ENCODE measurements at places on chromosomes 1 and 21. TPM values are rescaled to one million over a fixed set of nuclear protein-coding genes. Genes with fewer than 3 reads are reported as not detected.

DNA sequence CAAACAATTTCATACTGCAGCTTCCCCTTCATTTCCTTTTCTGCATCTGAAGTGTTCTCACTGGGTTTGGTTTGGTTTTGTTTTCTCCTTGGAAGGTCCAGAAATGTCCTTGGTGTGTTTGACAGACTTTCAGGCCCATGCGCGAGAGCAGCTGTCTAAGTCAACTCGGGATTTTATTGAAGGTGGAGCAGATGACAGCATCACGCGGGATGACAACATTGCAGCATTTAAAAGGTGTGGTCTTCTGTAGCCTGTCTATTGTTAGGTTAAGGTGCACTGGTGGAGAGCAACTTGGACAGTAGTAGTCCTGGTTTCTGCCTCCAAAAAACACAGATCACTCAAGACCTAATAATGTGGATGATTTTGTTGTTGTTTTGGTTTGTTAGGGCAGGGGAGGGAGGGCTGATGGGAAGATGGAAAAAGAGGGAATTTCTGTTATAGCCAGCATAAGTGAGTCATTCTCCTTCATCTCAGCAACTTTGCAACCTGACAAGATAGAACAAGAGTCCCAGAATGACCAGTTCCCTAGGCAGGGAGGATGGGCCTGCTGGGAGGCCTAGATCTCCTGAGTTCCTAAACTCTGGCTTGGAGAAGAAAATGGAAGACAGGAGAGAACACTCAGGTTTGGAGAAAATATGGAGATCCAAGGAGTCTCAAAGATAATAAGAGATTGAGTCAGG, 12.5 kb downstream of the HAO2 start:
- H3K36me3 ChIP-seq: no peaks in the 10 kb centered on the region
- no peak overlapping the region for H3K4me3 ChIP-seq
- DNase-seq: no peak

- no peak overlapping the region for H3K27ac ChIP-seq
- no peak for DNase-seq
- no peaks in the 10 kb centered on the region for H3K36me3 ChIP-seq
- no peaks in the 10 kb centered on the region for H3K4me1 ChIP-seq
- H3K27me3 ChIP-seq: no peaks in the 10 kb centered on the region
Observed at GRCh38 chr1:228899421-228899956, 164.2 kb downstream of the RHOU start.

DNA sequence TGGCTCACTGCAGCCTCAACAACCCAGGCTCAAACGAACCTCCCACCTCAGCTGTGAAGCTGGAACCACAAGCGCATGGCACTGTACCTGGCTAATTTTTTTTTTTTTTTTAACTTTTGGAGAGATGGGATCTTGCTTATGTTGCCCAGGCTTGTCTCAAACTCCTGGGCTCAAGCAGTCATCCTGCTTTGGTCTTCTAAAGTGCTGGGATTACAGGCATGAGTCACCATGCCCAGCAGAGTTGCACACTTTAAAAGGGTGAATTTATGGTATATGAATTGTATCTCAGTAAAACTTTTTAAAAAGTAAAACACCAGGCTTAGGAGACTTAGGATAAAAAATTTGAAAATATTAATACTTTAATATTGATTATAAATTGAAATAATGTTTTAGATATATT, 99.1 kb downstream of the CLEC20A start:
- no peaks in the 10 kb centered on the region for H3K36me3 ChIP-seq
- H3K4me1 ChIP-seq: no peaks in the 10 kb centered on the region
- no peak overlapping the region for H3K4me3 ChIP-seq
- DNase-seq: no peak

The OR2G6 gene
- not detected for total RNA-seq

The FAAH gene
- total RNA-seq: 6.0 TPM

Data from ascending aorta (tissue), 2 donors.